ENCODE measurements at places on chromosomes 4 and X.

DNA sequence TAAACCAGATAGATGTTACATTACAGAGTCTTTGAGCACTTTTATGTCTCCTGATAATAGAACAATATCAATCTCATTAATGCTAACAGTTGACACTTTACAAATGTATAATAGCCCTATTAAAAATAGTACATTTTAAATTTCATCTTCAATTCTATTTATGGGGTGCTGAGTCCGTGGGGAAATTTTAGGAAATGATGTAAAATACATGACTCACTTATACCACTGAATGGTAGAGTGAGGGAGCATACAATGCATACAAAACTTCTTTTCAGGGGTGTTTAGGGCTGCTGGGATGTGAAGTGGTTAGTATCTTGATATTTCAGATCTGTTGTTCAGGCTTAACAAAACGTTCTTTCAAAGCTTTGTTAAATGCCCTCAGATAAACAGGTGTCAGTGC, 696.2 kb downstream of the TRAM1L1 start:
- no peak for DNase-seq

DNA sequence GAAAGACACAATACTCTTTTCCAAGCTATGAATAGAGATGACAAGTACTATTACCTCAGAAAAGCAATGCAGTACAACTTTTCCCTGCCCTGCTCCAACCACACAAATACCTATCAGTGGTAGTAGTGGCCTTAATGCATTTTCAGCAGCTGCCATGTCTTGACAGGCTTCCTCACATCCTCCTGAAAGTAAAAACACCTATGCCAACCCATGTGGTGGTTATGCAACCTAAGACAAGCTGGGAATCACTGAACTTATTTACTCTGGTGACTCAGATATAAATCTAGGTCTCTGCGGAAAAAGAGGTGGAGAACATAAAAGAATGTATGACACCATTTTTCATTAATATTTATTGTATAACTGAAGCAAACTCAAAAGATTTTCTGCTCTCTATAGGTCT, 14.5 kb downstream of the WDFY3 start:
- no peak for DNase-seq

GRCh38 chr4:156346959-156347385, 393.3 kb upstream of the CTSO start:
- no peak for DNase-seq

DNA sequence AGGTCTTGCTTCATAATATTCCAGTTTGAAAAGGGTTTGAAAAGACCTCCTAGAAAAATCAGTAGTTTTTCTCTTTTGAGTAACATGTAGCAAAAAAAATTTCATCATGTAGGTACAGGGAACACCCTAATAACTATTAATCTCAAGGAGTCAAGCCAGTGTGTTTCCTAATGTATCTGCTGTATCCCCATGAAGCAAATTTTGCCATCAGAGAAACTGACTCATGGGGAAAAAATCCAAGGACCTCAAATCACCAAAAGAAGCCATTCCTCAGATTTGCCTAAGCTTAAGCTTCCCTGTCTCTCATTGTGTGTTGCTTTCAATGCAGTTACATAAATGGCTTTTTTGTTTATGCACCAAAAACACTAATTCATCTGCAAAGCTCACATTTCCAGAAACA, 29.7 kb downstream of the F9 start:
- no peak for DNase-seq

- DNase-seq = no peak
Measured at GRCh38 chr4:2510351-2511259, 25.8 kb upstream of the FAM193A start.

DNA sequence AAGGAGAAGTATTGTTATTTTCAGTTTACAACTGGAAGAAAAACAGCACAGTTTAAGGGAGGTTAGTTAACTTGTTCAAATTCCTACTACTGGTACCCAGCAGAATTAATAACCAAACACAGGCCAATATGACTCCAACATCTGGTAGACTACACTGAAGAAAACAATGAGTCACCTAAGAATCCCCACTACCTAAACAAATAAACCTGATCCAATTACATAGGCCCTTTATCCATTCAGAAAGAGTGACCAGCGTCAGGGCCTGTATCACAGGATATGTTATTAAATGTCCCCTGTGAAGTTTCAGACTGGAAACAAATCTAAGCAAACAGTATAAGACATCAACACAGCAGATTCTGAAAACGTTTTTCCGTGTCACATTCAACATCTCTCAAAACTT, 492.5 kb upstream of the INTU start:
- no peak for DNase-seq

GRCh38 chrX:153511784-153512500, 5.5 kb upstream of the ATP2B3 start:
- DNase-seq = no peak

- DNase-seq = no peak
Measured at GRCh38 chr4:142656178-142656577, 189.9 kb downstream of the INPP4B start.

- DNase-seq = no peak
Measured at GRCh38 chr4:142248946-142249345, 597.2 kb downstream of the INPP4B start.

DNA sequence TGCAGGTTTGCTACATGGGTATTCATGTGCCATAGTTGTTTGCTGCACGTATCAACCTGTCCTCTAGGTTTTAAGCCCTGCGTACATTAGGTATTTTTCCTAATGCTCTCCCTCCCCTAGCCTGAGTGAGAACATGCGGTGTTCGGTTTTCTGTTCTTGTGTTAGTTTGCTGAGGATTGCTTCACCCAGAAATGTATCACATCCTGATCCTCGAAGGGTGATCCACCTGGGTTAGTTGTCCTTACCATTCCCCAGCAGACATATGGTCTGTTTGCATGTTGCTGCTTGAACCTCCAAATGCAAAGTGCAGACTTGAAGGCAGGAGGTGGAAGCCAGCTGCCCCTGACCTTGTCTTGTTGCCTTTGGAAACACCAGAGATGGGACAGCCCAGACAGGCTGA, 161.5 kb upstream of the WDR1 start:
- no peak for DNase-seq

GRCh38 chr4:24040811-24041210, 151.0 kb upstream of the PPARGC1A start:
- no peak for DNase-seq

Measured in stimulated activated effector memory CD8-positive, alpha-beta T cell treated with anti-CD3 and anti-CD28 coated beads, Interleukin-12 subunit alpha, Interleukin-12 subunit beta, amount 100 ng/mL, for 72 hours (primary cell).